Right ventricle myocardium inferior (tissue), 1 donor: ENCODE measurements at places on chromosomes 3 and 15. TPM values are rescaled to one million over a fixed set of nuclear protein-coding genes. Genes with fewer than 3 reads are reported as not detected.

Gene FILIP1L
- total RNA-seq: 41.3 TPM

GRCh38 chr3:3334491-3334890 is 155.0 kb upstream of the CRBN start:
- DNase-seq: no peak

DNA sequence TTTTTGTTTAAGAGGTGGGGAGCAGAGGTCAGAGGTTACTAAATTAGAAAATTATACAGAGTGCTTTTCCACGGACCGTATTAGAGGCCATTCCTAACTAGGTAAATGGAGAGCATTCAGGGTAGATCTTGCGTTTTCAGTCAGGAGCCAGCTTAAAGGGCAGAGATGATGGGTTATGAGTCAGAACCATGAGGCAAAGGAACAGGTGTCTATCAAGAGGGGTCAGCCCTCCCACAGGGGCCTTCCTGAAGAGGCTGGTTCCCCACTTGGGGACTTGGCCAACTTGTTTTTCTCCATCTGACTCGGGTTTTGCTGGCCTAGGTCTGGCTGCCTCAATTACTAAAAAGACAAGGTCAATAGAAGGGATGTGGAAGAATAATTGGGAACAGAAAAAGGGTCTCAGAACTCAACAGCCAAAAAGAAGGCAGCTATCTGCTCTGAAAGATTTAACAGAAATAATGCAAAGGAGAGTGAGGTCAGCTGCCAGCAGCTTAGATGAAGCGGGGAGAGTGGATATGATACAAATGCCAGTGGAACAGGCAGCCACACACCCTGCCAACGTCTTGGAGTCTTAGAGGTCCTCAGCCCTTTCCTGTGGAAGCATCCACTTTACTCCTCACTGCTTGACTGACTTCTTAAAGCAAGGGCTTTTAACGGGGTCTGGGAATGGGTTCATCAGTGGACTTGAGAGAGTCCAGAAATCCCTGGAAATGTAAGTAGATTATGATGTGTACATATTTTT is 17.6 kb downstream of the MTMR14 start:
- DNase-seq: no peak

GRCh38 chr15:41474436-41474835 is 19.2 kb upstream of the ITPKA start:
- DNase-seq: no peak

Gene SPATA16
- not detected for total RNA-seq
